ENCODE measurements at places on chromosomes 5 and 9. TPM values are rescaled to one million over a fixed set of nuclear protein-coding genes. Genes with fewer than 3 reads are reported as not detected.

The TSSK1B gene
- polyA plus RNA-seq = not detected

The LCP2 gene
- not detected for polyA plus RNA-seq

The RORB gene
- polyA plus RNA-seq = 0.20 TPM

The AIF1L gene
- polyA plus RNA-seq = 2.3 TPM

The SQSTM1 gene
- polyA plus RNA-seq = 212 TPM

The KLHL3 gene
- 0.60 TPM for polyA plus RNA-seq

The WNK2 gene
- polyA plus RNA-seq = not detected

- no peak for DNase-seq
Measured at GRCh38 chr5:54320256-54320655, 9.9 kb upstream of the ARL15 start.

- no peak for DNase-seq
Measured at GRCh38 chr5:82721087-82721410, 356.1 kb downstream of the TMEM167A start.

DNA sequence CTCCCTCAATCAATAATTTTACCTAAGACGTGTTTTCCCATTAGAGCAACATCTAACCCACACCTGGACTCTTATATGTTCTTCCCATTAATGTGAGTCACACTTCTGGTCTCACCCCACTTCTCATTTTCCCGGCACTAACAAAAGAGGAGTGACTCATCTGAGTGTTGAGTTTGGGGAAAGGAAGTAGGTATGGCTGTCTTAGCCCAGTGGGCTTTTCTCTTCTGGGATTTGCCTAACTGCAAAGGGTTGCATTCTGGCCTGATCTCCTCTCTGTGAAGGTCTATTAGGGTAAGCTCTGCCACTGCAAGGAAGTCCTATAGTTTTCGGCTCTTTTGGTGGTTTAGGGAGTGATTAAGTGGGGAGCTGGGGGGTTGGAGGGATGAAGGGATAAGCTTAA lies 195.6 kb downstream of the KIAA0825 start:
- DNase-seq = peak; percentile 85

- peak; percentile 66 for DNase-seq
Measured at GRCh38 chr5:88690409-88691229, 192.4 kb downstream of the MEF2C start.

- DNase-seq = no peak
Measured at GRCh38 chr5:80010754-80011392, 19.8 kb upstream of the MTX3 start.

DNA sequence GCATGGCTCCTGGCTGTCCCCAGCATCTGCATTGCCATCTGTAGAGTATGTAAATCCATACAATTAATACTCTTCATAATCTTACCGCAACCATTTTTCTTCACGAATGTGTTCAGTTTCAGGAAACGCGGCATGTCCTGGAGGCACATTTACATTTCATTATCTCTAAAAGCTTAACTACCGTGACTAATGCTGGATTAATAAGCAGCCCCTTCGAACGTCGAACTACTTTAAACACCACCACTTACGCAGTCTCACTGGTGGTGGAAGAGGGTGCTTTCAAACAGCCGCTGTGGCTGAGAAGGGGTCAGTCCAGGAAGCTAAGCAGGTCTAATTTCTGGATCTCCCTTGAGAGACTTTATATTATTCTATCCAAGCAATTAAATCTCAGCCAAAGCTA lies 85.6 kb downstream of the C5orf15 start:
- no peak for DNase-seq

DNA sequence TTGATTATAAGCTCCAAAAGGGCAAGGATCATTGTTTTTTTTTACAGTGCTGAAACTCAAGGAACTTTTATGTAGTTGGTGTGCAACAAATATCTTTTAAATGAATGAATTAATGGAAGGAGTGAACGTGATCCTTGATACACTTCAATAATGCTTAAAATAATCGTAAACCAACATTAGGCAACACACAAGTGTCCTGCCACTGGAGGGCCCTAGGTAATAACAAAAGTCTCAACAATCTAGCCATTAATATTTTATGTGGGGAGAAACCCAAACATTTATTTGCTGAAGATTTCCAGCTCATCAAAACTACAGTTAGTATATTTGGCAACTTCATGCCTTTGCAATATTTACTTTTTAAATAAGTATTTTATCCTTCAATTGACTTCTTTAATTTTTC lies 309.0 kb upstream of the FBXL7 start:
- peak; percentile 5 for DNase-seq

DNA sequence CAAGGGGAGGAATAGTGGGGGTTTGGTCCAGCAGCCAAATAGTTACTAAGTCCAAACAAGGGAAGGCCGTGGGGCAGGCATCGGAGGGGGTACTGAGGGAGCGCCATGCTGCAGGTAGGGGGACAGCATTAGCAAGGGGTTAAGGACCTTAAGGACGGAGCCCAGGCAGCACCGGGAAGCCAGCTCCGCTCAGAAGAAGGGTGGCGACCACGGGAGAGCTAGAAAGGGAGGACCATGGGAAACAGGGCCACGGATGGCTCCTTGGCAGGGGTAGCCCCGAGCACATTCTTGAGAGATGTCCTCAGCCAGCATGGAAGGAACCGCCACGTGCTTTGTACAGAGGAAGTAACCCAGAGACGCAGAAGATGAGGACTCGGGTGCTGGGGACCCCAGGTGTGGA lies 76.2 kb upstream of the STXBP1 start:
- DNase-seq = peak; percentile 59

DNA sequence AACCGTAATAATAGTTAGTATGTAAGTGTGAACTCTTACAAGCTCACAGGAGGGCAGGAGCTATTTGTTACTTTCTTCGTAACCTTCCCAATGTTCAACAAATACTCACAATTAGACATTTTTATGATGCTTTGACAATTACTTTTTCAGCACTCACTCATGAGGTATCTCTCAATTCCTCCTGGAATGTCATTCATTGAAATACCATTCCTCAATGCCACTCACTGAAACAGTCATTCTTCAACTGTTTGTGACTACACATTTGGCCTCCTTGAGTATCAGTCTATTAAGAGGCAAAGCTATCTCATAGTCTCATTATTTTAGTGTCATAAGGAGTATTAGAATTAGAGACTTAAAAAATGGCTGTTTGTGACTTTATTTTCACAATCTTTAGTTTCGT lies 734.1 kb upstream of the DMAC1 start:
- no peak for DNase-seq

DNA sequence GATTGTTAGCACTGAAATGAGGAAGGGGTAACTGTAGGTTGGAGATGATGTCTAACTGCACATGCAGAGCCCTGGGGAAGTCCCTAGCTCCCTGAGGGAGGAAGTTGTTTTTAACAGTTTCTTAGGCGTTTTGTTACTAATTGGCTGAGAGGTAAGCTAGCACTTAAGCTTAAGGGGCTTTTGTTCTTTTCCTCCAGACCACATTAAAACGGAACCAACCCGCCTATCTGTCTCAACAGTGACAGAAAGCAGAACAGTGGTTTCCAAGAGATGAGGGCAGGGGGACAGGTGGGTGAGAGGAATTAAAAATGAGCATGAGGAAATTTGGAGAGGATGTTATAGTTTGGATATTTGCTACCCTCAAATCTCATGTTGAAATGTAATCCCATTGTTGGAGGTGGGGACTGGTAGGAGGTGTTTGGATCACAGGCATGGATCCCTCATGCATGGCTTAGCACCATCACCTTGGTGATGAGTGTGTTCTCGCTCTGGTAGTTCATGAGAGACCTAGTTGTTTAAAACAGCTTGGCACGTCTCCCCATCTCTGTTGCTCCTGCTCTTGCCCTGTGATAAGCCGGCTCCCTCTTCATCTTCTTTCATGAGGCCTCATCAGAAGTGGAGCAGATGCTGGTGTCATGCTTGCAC lies 38.9 kb downstream of the LYRM7 start:
- no peak for DNase-seq

- no peak for DNase-seq
Measured at GRCh38 chr5:95617057-95617456, 2.8 kb upstream of the GPR150 start.

GRCh38 chr9:123814496-123814895 lies 115.4 kb downstream of the DENND1A start:
- no peak for DNase-seq

DNA sequence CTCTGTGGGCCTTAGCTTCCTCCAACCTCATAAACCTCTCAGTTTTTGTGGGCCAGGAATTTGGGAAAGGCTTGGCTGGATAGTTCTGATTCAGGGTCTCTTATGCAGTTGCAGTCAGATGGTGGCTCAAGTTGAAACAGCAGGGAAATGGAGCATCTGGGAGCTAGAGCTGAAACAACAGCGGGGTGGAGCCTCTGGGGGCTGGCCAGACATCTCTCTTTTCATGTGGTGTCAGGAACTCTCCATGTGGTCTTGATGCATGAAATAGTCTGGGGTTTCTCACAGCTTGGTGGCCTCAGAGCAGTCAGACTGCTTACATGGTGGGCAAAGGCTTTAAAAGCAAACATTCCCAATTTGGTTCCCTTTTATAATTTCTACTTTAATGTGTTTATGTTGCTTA lies 13.5 kb downstream of the ZNF346 start:
- DNase-seq = peak; percentile 31

DNA sequence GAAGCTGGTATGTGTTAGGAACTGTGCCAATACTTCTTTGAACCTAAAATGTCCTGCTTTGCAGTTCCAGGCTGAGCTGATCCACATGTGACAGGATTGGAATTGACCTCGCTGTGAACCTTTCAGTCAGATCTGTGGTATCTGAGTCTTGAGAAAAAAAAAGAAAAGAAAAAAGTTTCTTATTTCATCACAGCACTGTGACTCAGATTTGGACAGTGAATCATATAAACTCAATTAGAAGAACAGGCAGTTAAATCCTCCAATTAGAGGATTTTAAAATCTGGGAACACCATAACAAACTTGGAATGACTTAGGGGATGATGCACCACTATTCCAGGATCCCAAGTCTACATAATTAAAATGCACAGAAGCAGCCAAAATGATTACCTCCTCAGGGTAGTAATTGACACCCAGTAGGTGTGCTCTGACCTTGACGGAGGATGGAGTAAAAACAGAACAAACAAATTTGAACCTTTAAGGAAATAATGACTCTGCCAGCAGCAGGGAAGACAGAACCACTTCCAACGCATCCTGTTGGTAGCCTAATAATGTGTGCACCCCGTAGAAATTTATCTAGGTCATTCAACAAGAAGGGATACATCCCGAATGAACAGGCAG lies 57.8 kb upstream of the RAI14 start:
- DNase-seq = peak; percentile 97

- no peak for DNase-seq
Measured at GRCh38 chr5:176517053-176517661, 20.0 kb downstream of the RNF44 start.

DNA sequence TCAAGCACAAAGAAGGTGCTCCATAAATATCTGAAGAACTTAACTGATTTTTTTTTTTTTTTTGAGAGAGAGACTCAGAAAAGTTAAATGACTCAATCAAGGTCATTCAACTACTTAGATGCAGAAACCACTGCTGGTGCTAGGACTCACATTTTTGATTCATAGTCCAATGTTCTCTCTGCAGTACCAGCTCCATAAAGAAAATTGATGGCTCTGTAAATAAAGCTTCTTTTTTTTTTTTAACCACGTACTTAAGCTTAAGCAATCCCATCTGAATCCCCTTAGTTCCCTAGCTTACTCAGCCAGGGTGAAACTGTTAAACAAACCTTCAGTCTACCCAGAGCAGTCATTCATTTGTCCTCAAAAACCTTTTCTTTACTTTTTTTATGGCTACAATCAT lies 657.0 kb upstream of the WWC1 start:
- peak; percentile 91 for DNase-seq

DNA sequence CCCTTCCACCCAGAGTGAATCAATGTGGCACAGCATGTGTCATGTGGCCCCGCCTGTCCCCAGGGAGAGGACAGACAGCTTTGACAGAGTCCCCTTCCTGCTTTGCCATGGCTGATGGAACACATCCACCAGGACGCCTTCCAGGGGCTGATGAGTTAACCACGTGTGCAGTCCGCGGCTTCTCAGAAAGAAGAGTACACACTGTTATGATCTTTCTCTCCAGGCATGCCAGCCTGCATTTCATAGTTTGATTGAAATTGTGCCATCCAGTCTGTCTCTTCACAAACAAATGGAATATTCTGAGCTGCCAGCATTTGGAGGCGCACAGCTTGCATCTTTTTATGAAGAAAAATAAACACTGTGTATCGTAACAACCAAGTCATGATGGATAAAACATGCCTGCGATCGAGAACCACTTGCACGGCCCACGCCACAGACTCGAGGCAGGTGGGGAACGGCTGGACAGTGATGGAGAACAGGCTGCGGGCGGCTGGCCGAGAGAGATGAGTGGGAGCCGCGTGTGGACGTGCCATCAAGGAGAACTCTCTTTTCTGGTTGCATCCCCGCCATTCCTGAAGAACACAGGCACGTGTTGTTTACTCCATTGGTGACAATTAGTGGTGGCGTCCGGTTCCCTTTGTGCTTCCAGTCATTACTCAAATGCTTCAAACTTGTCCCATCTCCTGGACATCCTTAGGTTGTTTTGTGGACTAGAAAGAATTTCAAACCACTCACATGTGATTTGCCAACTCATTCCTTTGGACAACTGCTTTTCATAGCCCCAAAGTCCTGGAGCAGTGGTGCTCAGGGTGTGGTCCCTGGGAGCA lies 220.2 kb downstream of the AGTPBP1 start:
- no peak for DNase-seq

DNA sequence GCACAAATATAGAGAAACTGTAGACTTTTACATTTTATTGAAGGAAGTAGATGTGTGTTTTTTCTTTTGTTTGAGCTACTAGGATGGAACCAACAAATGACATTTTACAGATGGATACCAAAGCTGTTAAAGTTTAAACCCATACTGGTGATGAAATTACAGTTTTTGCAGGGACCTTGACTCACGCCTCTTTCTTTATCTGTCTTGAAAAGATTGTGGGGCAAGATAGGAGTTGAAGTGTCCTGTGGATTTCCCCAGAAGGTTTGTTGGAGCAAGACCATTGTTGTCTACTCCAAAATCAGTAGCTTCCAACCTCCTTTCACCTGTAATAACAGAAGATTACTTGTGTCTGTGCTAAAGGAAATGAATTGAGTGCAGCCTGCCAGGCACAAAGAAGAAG lies 4.1 kb upstream of the C5orf63 start:
- no peak for DNase-seq

GRCh38 chr9:297104-297972 lies 82.7 kb downstream of the DOCK8 start:
- no peak for DNase-seq

- DNase-seq = peak; percentile 98
Measured at GRCh38 chr9:96344458-96345180, 38.9 kb downstream of the SLC35D2 start.

Data from fibroblast of lung (primary cell).